ENCODE measurements at places on chromosomes 4 and X.
A peak's percentile ranks its signal among the peaks of the same experiment; 100 is the strongest.

DNA sequence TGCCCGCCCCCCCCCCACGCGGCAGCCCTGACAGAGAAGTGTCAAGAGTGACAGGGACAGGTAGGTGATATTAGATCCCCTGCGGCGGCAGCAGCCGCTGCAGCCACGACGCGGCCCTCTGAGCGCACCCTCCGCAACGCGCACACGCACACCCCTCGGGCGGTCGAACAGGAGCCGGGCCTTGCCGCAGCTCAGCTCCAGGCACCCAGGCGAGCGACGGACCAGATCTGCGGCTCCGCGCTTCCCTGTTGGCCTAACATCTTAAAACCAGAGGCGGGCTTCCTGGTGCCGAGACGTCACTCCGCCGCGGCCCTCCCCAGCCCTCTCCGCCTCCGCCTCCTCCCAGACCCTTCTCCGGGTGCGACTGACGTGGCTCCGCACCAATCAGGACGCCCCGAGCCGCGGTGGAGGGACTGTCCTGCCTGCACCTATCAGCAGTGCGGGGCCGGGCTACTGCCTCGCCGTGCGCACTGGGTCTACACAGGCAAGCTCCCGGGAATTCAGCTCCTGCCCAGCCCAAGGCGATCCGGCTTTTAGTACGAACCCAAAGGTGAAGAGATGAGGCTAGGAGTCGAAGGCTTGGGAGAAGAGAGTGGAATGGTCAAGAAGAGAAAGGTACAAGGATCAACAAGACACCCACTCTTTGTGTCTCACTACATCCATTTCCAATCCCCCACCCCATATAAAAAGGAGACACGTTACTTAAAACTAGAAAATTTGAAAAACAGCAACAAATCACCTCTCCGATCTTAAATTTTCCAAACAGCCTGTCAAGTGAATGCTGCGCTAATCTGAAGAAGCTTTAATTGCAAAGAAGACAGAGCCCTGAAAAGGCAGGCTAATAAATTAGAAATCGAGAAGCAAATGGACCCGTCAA lies at the start of gene PITX2:
PITX2 (minus strand) TSS at position 237 of the 877 bp plus-strand sequence. CDS start 617 bp downstream, outside the sequence.
- DNase-seq: peak; percentile 43

GRCh38 chr4:6695660-6696610 lies 2.3 kb downstream of the S100P start:
- DNase-seq: no peak

DNA sequence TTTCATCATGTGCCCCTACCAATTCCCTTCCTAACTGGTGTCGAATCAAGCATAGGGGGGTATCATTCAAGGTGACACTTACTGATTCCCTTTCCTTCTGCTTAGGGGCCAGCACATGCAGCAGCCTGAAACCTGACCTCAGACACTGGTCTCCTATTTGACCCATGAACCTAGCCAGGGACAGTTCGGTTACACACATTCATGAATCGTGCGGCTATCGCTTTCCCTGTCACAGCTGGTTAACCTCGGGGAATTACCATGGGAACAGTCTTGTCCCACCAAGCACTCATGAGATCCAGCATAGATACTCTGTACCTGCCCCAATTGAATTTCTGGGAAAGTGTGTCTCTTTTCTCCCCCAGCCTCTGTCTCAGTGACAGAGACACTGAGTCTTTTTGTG lies 140.4 kb downstream of the ZNF674 start:
- DNase-seq: no peak

DNA sequence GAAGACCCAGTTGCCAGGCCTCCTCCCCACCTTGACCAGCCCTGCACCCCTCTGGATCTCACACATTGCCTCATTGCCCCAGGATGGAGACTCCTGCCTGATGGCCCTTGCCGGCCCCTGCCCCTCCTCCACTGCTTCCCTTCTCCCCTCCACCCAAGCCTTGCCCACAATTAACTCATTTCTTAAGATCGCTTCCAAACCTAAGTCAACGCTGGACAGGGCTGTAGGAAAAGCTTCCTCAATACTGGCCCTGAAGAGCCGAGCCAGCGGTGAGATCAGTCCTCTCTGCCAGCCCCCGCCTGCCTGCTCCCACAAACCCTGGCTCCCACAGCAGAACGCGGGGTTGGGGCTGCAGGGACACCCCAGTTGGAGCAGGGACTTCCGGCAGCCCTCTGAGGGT lies 7.5 kb upstream of the HAUS7 start:
- DNase-seq: no peak

DNA sequence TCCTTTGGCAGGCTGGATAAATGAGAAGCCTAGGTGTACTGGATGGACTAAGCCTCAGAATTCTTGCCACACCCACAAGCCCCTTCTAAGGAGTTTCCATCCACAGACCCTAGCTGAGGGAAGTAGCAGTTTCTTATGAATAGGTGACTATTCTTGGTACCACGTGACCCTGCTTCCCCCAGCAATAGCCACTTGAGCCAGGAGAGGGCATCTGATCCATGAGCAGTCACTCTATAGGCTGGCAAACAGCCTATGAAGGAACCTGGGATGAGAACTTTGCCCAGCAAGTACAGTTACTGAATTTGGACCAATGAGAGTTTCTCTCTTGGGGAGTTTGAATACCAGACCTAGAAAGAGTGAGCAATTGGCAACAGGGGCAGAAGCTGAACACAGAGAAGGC lies 84.0 kb downstream of the RTL9 start:
- no peak for DNase-seq

DNA sequence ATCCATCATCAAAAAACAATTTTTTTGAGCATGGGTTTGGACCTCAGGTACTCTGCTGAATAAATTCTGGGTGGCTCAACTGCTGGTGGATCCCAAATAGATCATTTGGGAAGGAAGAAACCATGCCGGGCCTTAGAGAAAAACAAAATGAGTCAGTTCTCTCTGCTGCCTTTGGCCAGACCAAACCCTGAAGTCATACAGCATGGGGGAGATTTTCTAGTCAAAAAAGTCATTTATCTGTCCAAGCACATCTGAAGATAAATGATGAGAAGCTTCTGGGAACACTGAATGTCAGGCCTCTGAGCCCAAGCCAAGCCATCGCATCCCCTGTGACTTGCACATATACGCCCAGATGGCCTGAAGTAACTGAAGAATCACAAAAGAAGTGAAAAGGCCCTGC lies 261.4 kb downstream of the DHX15 start:
- no peak for DNase-seq

- no peak for DNase-seq
These were observed 9.7 kb downstream of the HOPX start for GRCh38 chr4:56671373-56671772.

DNA sequence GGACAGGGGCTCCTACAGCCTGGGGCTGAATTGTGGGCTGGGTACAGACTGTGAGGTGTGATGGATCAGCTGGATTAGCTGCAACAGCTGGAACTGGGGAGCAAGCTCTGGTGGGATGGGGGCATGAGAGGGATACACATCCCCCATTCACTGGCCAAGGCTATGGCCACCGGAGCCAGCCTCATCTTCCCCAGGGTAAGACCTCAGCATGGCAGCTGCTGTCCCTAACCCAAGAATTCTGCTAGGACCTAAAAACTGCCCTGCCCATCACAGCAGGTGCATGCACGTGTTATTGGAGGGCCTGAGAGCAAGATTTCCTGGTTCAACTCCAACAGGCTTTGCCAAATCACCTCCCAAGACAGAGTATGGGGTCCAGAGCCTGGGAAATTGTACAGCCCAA lies 258.6 kb upstream of the AGTR2 start:
- no peak for DNase-seq

GRCh38 chr4:10074767-10075105 lies 41.9 kb downstream of the WDR1 start:
- DNase-seq: no peak

GRCh38 chr4:123298801-123299200 lies 97.8 kb upstream of the SPRY1 start:
- DNase-seq: no peak

GRCh38 chrX:134981910-134982309 lies 8.9 kb upstream of the SMIM10 start:
- DNase-seq: no peak

- no peak for DNase-seq
These were observed 116.3 kb downstream of the STOX2 start for GRCh38 chr4:184021389-184021788.

DNA sequence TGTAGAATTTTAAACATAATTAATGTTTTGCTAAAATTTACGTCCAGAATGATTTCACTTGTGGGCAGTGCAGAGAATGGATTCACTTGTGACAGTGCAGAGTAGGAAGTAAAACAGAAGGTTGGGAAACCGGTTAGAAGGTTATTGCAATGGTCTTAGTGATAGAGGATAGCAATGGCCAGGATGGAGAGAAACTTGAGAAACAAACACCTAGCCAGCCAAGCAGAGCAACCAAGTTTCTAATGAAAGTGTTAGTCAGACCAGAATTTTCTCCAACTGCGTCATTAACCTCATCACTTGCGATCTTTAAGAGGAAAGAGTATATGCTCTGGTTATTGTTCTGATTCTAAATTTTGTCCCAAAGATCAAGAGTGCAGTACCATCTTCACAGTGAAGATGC lies 50.0 kb upstream of the TBC1D9 start:
- no peak for DNase-seq

- DNase-seq: no peak
These were observed 2.0 kb downstream of the CYBB start for GRCh38 chrX:37781814-37782213.

GRCh38 chr4:157221895-157222770 lies 1.6 kb downstream of the GRIA2 start:
- no peak for DNase-seq

DNA sequence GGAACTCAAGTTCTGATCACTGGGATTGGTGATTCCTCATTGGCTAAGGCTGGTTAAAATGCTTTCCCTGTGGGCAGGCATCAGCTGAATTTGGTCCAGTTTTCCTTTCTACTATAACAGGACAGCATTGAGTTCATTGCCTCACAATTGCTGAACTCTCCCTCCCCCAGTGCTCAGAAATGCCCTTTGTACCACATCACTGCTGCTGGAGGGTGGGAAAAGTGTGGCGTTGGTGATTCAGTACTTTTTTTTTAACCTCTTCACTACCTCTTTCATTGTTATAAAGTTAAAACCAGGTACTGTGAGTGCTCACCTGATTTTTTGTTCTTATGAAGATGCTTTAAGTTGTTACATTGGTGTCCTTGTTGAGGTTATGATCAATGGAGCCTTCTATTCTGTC lies 69.3 kb upstream of the IL2 start:
- DNase-seq: no peak

GRCh38 chrX:134324359-134324758 lies 87.4 kb downstream of the CCDC160 start:
- no peak for DNase-seq

Data from stimulated activated CD8-positive, alpha-beta memory T cell treated with anti-CD3 and anti-CD28 coated beads, Interleukin-2, amount 100 ng/mL, for 48 hours (primary cell).